Suppressor macrophage treated with lipopolysaccharide for 4 hours (primary cell): ENCODE measurements at places on chromosomes 16 and 17.

DNA sequence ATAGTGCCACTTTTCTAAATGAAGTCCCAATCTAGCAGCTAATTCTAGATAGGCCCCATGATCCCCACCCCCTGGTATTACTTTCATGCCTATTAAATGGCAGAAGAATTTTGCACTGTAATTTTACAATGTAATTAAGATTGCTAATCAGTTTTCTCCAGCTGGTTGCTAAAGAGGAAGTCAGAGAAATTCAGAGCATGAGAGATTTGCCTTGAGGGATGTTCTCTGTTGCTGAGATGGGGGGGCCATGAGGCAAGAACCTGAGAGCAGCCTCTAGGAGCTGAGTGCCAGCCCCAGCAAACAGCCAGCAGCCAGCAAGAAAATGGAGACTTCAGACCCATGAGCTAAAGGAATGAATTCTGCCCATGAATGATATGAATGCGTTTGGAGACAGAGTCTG lies 38.9 kb downstream of the SHCBP1 start:
- DNase-seq = no peak

DNA sequence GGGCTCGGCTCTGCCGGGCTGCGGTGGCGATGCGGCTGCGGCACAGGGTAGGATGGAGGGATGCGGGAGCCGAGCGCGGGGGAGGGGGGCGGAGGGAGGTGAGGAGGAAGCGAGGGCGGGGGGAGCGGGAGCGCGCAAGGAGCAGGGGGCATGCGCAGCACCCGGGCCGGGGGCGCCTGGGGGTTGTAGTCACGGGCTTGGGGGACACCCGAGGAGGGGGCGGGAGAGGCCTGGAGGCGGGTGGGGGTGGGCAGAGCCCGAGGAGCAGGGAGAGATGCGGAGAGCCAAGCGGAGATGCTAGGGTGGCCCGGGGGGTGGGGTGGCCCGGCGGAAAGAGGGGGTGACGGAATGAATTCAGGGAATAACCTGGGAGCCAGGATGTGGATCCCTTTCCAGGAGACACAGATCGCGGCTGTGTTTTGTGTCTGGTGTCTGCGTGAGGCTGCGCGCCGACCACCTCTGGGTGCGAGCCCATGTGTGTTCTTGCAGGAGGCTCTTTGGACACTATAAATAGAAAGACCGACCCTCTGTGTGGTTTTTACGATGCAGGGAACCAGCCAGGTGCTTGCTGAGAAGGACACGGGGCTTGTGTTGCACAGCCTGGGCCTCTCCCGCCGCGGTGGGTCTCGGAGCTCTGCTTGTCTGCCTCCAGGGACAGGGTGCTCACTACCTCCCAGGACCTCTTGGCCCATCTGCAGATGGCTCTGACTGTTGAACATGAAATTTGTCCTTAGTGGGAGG lies at the start of gene STX1B:
TSS of gene STX1B (minus strand) at position 54 of the 741 bp plus-strand sequence. CDS start 242 bp downstream, outside the sequence.
- no peak for DNase-seq

DNA sequence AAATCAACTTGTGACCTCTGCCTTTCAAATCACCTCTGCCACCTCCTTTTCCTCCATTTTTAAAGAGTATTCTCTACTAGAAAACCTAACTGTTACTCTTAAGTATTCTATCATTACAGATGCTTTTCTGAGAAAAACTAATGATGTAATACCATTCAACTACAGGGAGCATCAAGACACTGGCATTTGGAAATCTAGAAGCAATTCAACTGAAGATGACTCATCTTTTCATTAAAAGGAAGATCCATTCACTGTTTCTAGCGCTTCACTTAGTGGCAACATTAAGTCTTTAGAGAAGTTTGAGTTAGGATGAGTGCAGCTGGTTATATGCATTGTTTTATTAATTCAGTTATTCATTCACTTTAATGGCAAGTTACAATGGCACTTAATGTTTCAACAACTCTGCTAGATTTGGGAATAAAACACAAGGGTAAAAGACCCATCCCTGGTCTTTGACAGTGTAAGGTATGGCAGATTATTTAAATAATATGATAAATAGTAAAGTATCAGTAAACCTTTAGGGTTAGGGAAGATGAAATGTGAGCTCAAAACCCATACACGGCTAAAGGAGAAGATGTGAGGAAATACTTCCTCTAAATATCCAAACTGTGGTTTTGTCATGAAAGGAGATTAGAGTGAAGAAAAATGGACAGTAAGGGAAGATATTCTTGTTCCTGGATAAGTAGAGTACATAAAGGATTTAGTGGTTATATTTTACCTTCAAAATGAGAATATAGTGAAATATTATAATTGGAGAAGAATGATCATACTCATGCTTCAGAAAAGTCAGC lies 61.7 kb downstream of the KCNJ2 start:
- DNase-seq = peak; percentile 67

- no peak for DNase-seq
These were observed 4.6 kb downstream of the C16orf78 start for GRCh38 chr16:49378238-49378637.

DNA sequence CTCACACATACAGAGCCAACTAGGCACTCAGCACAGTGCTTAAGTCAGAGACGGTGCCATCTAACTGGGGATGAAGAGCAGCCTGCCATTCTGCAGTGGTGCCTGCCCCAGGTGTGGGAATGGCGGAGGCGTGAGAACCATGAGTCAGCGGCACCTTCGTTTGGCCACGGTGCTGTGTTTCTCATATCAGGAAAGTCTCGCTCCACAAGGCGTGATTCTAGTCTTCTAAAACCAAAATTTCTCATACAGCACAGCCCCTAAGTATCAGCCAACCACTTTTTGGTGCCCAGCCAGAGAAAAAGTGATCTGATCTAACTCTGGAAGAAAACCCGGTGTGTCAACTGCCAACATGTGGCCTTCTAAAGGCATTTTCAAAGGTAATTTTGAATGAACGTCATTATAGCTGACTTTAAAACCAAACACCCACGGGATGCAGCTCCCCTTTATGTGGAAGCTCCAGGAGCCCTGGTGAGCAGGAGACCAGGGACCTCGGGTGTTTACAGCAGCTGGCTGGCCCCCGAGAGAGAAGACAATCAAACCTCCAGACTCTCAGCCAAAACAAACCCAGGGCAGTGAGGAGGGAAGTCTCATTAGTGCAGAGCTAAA lies 54.6 kb downstream of the ABCC12 start:
- DNase-seq = no peak
